ENCODE measurements at places on chromosomes 16 and 17. TPM values are rescaled to one million over a fixed set of nuclear protein-coding genes. Genes with fewer than 3 reads are reported as not detected.

DNA sequence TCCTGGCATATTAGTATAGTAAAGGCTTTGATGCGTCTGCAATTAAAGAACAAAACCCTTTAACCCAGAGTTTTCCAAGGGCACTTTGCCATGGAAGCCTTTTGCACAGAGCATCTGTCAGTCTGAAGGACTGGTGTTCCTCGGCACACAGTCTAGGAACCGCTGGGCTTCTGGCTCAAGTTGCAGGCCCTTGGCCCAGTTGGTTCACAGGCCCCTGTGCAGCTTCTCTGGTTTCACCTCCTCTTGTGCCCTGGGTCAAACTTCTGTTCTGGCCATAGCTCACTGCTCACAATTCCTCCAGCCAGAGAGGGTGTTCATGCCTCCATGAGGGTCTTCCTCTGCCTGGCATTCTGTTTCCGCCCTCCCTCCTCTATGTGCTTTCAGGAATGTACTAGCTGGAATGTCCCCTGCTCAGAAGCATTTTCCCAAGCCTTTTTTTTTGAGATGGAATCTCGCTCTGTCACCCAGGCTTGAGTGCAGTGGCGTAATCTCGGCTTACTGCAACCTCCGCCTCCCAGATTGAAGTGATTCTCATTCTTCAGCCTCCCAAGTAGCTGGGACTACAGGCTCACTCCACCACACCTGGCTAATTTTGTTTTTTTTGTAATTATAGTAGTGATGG lies 34.5 kb upstream of the TEX2 start:
- no peak for ATAC-seq

- ATAC-seq, result no peak
These were observed 239.5 kb downstream of the GSG1L start for GRCh38 chr16:27824006-27824405.

DNA sequence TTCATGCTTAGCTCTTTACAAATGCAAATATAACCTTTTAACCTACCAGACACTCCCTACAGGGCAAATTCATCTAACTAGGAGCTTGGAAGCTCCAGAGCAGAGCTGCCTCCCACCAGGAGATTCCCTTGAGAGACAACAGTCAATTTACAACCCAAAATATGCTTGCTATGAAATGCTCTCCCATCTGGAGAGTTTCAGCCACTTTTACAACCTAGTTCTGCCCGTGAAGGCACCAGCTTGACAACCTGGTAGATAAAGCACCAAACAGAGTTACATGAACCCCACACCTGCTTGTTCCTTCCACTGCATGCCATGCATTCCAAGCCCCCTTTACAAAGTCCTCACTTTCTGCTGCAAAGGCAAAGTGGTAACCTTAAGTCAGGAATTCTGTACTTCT lies 215.3 kb upstream of the KIF2B start:
- ATAC-seq, result no peak

GRCh38 chr16:54579106-54579728 lies 292.6 kb upstream of the IRX3 start:
- no peak for ATAC-seq

- no peak for ATAC-seq
These were observed 55.2 kb downstream of the PRMT7 start for GRCh38 chr16:68366062-68366461.

DNA sequence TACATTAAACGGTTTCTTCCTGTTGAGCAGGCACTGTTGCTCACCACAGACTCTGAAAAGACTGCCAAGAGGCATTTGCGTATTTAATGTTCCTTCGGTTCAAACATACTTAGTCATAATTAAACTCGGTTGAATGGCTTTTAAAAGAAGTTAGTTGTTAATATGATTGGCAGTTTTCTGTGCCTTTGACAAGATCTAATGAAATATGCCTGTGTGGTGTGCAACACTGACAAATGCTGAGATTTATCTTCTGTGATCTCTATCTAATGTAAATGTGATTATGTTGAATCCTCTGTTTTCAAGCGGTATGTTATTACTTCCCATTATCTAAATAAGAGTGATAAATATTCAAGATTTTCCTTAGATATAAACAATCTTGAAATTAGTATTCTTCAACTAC lies 1046.6 kb downstream of the CDH8 start:
- no peak for ATAC-seq

DNA sequence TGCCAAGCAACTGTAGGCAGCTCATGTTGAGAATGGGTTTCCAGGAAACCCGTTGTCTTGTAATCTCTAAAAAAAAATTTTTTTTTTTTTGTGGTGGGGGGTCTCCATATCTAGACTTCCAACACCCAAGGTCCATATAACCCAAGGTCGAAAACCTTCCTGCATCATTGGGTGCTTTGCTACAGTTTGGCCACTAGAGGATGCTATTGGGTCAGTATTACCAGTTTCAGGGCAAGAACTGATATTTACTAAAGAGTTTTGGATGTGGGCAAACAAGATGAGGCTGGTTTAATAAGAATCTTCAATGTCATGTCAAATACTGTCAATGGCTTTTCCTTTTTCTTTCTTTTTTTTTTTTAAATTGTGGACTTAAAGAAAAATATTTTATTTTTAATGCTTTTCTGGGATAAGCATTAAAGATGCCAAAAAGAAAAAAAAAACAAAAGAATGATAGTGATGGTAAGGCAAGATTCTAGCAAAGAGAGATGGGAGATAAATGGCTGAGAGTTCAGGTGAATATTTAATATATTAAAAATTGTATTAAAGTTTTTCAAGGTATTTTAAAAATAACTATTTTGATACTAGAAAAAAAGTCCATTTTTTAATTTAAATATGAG lies 62.2 kb downstream of the DHRS7C start:
- no peak for ATAC-seq

- ATAC-seq, result peak; percentile 99
These were observed 6.9 kb downstream of the PLLP start for GRCh38 chr16:57277586-57277985.

DNA sequence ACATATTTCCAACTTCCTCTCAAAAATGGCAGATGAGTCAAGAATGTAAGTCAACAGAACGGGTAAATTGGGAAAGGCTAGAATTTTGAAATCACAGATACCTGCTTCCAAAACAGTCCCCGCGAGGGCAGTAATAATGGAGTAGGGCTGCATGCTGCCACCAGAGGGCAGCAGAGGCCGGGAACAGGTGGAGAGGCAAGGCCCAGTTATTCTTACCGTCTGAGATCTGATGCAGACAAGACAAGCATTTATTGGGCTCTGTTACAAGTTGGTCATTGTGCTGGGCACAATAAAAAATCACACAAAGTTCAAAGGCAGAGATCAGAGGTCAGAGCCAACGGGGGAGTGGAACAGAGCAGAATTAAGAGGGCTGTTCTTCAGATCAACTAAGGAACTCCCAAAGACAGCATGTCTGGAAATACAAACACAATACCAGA lies 8.8 kb upstream of the MLKL start:
- ATAC-seq, result peak; percentile 98

GRCh38 chr16:67216612-67217490 lies 10.1 kb upstream of the TMEM208 start:
- no peak for ATAC-seq

GRCh38 chr16:9148374-9149015 lies 57.1 kb downstream of the HAPSTR1 start:
- no peak for ATAC-seq

DNA sequence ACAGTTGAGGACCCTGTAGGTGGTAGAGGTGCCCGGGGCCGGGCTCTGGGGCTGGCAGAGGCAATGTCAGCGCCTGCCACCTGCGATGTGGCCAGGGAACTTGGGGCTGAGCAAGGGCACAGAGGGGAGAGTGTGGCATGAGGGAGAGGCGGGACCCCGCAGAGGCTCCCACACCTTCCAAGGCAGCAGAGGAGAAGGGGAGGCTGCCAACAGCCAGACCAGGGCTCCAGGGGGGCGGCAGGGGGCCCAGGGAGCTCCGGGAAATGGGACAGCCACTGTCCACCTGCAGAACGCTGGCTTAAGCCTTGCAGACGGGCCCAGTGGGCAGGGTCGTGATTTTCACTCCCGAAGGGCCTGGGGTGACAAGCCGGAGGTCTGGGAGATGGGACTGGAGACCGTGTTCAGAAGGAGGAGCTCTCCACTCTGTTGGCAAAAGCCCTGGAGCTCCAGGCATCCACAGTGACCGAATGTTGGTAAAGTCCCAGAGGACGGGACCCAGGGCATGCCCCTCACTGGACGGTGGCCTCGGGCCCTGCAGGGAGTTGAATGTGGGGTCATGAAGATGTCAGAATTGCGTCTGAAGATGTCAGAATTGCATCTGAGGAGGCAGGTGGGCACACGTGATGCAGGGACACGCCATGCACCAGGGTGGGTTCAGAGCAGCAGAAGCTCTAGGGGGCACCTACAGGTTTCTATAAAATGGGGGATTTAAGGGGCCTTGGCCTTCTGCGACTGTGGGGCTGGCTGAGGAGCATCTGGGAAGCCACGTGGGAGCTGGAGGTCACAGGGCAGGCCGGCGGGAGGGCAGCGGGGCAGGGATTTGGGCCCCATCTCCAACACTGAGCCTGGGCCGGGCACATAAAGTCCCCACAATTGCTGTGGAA lies 18.6 kb downstream of the CD7 start:
- no peak for ATAC-seq

The FAM83G gene
- total RNA-seq, result 22.6 TPM

The VWA3A gene
- total RNA-seq, result not detected

The AGRP gene
- not detected for total RNA-seq

The ADAM11 gene
- 0.13 TPM for total RNA-seq

The NPIPA7 gene
- 5.3 TPM for total RNA-seq

The SLC6A2 gene
- not detected for total RNA-seq

The SPATA32 gene
- 0.32 TPM for total RNA-seq

The PRSS8 gene
- not detected for total RNA-seq

The ZFPM1 gene
- total RNA-seq, result 22.1 TPM

The HBZ gene
- not detected for total RNA-seq
